ENCODE measurements at places on chromosomes 2 and 18.

DNA sequence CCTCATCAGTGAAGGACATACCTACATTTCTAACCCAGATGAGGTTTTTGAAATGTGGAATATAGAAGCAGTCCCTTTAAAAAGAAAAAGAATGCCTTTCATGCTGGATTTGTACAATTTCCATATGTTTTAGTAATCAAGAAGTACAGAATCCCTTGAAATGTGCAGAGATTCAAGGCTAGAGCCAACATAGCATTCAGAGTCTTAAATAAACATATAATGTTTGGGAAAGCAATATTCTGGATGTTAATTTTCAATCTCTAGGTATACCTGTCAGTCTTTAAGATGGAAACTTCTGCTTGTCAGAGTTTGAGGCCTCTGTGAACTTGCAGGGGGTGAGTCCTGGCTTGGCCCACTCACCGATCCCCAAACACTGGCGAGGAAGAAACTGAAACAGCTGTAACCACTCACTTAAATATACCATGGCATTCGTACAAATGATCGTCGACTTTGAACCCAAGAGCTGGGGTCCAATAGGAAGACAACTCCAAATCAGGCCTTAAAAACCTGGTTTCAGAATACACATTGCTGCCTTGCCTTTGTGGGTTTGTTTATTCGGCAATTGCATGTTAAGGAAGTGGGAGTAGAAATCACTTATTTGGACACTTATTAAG is 132.8 kb upstream of the NCK2 start:
- DNase-seq = no peak

GRCh38 chr2:128573116-128573515 is 254.4 kb upstream of the HS6ST1 start:
- no peak for DNase-seq

DNA sequence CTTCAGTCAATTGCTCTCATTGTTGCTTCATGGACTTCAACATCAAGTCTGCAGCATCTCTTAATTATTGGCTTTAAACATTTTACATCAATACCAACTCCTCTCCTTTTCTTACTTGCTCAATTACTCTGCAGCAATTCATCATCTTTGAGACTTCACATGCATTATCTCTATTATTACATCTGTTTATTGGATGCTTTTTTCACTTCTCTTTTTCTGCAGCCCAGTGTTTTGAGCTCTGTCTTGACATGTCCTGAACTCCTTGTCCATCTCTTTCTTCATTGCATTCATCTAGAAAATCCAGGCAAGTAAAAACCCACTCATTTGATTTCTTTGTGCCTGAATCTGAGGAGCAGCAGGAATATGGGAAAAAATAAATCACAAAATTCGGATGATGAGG is 647.9 kb downstream of the PLCL1 start:
- no peak for DNase-seq

GRCh38 chr2:217061916-217062505 is 202.1 kb upstream of the TNP1 start:
- no peak for DNase-seq

DNA sequence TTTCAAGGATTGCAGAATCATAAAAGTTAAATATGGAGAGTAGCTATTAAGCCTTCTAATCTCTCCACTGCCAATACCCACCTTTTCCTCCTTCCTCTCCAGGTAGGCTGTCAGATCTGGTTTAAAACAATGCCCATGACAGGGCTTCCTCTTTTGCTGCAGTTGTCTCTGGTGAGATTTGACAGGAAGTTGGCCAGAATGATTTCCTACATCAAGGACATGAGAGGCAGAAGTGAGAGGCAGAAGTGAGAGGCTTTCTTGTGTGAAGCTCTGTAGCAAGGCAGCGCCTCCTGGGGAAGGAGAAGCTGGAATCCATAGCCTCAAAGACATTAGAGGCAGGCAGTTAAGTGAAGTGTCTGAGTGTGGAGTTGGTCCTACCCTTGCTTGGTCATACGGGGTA is 385.7 kb downstream of the HRH4 start:
- DNase-seq = no peak

DNA sequence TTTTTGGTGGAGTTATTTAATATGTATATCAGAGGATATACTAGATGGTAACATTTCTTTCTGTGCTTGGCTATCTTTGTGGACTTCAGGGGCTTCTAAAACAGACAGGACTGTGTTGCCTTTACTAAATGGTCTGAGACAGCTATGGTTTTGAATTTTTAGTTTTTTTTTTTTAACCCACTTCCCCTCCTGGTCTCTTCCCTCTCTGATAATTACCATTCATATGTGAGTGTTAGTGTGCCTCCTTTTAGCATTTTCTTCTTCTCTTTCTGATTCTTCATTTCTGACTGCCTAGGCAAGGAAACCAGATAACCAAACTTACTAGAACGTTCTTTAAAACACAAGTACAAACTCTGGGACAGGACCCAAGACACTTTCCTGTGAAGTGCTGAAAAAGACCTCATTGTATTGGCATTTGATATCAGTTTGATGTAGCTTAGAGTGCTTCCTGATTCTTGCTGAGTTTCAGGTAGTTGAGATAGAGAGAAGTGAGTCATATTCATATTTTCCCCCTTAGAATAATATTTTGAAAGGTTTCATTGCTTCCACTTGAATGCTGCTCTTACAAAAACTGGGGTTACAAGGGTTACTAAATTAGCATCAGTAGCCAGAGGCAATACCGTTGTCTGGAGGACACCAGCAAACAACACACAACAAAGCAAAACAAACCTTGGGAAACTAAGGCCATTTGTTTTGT is 52.7 kb downstream of the SMAD4 start:
- no peak for DNase-seq
